SW480 (cell line): ENCODE measurements at places on chromosomes 13 and 19.
A peak's percentile ranks its signal among the peaks of the same experiment; 100 is the strongest.

GRCh38 chr13:44160591-44161191 is 212.9 kb upstream of the SERP2 start:
- DNase-seq: no peak

GRCh38 chr19:55700813-55701212 is 25.8 kb downstream of the EPN1 start:
- DNase-seq: no peak

- DNase-seq: peak; percentile 80
These were observed 6.0 kb upstream of the PRR19 start for GRCh38 chr19:42295831-42296525.

DNA sequence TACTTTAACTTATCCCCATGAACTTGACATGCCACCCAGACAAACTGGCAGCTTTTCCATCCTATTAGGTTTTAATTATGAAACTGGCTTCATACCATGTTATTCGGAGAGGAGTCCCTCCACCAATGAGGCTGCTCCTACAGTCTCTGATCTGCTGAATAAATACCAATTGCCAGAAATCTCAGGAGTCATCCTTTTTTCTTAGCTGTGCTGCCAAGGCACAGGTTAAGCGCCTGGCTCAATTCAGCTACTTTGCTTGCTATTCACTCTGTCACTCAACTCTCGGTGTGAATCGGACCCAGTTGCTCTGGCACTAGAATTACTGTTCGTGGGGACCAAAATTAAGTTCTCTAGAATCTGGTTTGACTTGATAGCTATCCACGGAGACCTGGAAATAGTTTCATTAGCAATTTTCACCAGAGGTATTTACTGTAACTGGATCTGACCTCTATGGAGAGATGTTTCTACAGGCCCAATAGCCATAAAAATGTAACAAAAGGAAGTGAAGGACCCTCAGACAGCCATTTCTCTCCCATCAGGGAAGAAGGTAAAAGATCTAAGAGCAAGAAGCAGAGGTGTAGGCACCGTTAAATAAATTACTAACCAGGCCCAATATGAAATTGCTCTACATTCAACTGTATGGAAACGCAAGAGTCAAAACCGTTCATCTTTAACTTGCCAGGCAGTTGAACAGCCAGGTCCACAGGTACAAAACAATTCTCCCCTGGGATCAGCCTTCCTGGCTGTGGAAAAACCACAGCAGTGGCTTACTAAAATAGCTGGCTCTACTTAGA is 5.4 kb downstream of the ZC3H4 start:
- no peak for DNase-seq

DNA sequence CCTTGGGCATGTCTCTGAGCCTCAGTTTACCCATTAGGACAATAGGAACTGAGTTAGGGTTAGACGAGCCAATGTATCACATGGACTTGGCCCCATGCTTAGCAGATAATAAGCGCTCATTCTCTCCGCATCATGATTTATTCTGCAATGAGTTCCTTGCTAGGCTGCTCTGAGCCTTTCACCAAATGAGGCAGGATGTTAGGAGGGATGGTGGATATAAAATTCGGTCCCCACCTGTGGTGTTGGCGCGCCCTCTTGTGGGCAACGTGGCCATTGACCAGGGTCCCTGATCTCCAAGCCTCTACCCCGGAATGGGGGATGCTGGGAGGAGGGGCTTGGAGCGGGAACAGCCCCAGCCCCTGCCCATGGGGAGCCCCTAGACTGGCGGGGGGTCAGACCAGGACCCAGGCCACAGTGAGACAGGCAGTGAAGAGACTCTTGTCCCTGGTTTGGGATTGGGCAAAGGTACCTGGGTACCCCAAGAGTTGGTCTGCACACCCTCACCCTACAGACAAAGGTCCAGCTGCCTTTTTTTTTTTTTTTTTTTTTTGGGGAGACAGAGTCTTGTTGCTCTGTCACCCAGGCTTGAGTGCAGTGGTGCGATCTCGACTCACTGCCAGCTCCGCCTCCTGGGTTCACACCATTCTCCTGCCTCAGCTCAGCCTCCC is 43.9 kb downstream of the CERS4 start:
- DNase-seq: peak; percentile 66

- no peak for DNase-seq
These were observed 615.9 kb downstream of the TBC1D4 start for GRCh38 chr13:74866101-74866500.

- DNase-seq: no peak
These were observed 18.6 kb downstream of the TMEM255B start for GRCh38 chr13:113777311-113778260.

GRCh38 chr19:13220847-13221246 is 70.6 kb downstream of the IER2 start:
- DNase-seq: no peak

DNA sequence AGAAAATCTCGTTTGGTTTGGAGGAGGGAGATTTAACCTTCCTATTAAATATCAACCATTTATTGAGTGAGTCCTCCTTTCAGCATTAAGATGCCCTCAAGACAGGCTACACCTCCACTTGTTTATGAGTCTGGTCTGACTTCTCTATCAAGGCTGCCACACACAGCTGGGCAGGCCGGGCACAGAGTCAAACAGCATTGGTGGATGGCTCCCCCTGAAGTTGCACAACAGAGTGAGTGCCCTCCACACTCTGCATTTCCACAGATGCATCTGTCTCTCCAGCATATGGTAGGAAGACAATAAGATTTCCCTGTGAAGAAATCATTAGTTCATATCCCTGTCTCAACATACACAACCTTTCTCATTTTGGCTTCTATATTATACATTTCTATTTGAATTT is 31.4 kb downstream of the PHF11 start:
- no peak for DNase-seq

DNA sequence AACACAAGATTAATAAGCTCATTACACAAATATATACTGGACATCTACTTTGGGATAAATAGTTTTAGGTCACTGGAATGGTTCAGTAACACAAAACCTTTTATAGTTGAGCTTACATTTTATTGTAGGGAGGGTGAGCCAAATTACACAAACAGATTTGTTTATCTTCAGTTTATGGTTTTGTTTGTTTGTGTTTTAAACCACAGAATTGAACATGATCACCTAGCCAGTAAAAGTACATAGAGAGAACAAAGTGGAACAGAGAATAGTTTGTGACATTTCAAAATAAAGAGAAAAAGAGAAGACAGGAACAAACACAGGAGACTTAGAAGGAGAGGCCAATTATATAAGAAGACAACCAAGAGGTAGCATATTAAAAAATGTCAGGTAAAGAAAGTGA is 1930.2 kb upstream of the PCDH20 start:
- peak; percentile 16 for DNase-seq

DNA sequence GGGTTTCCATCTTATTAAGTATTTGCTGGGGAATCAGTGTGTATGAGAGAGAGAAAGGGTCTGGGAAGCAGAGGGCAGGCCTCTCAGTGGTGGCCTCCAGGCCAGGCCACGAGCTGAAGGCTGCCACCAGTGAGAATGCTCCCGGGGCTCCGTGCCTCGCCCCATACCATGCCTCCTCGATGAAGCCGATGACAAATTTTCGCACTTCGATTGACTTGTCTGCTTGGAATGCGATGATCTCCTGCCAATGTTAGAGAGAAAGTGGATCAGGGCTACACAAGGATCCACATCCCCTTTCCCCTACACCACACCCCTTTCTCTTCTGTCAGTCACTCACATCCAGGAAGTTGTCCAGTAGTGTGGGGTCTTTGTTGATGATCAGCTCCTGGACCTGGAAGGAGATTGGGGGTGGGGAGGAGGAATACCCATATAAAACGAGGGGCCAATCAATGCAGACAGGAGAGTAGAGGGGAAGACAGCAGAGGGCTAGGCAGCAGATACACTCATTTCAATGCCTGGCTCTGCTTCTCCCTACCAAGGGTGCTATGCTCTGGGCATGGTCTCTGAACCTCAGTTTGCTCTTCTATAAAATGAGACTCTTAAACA is 10.7 kb downstream of the SYMPK start:
- no peak for DNase-seq
